Thoracic aorta (tissue), 2 donors: ENCODE measurements at places on chromosomes 6 and 20. TPM values are rescaled to one million over a fixed set of nuclear protein-coding genes. Genes with fewer than 3 reads are reported as not detected.

PPT2 gene
- 21.8 TPM for total RNA-seq

DEF6 gene
- 7.6 TPM for total RNA-seq

LRRC73 gene
- total RNA-seq: 0.54 TPM

- DNase-seq: no peak
Measured at GRCh38 chr20:20765696-20766365, 53.4 kb upstream of the RALGAPA2 start.

- no peak for DNase-seq
Measured at GRCh38 chr20:64065974-64066343, 3.0 kb downstream of the TCEA2 start.

GRCh38 chr6:133198725-133199124 lies 42.4 kb upstream of the EYA4 start:
- no peak for DNase-seq

GRCh38 chr20:19867074-19867473 lies 109.0 kb downstream of the RIN2 start:
- no peak for DNase-seq

- DNase-seq: no peak
Measured at GRCh38 chr20:33963751-33964150, 30.0 kb upstream of the RALY start.

DNA sequence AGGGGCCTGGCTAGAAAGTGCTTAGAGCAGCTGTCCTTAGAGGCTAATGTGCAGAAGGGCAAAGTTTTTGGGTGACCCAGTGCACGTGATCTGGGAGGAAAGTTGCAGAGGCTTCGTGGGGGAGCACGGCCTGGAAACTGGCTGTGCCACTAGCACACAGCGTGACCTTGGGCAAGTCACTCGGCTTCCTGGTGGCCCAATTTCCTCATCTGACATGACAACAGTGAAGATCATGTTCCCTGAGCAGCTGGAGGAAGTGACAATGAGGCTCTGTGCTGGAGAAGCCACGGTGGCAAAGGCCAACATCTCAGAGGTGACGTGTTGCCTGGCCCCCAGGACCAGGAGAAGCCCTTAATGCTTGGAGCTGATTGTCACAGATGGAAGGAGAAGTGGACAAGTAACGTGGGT lies 99.5 kb downstream of the FOXC1 start:
- no peak for DNase-seq

- no peak for DNase-seq
Measured at GRCh38 chr6:170080828-170081371, 210.0 kb downstream of the DLL1 start.
